ENCODE measurements at places on chromosomes 11 and 22.

DNA sequence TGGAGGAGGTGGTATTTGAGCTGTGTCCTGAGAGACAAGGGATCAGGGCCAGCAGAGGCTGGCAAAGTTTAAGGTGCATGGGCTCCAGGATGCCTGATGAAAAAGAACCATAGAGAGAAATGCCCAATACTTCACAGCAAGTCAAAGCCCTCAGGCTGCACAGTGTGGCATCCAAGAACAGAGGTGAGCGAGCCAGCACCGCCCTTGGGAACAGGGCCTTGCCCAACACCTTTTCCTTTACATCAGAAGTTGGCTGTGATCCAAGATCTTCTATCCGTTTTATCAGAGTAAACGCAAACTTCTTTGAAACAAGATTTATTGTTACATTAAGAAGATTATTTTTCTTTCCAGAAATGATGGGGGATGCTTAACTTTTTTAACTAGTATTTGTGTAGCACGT lies 1.4 kb downstream of the B3GNT6 start:
- DNase-seq = no peak

DNA sequence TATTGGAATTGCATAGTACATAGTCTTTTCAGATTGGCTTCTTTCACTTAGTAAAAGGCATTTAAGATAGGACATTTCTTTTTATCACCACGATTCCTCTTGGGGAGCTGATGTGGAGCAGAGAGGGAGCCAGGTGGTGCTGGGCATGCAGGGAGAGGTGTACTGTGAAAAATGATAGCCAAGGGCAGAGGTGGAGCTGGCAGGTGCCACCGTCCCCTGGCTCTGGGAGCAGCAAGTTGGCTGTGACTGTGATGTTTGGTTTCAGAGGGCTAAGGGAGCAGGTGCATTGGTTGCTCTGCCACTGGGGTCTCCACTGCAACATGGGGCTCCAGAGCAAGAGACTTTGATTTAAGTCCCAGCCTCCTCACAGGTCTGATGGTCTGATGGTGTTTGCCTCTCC lies 16.5 kb downstream of the SGSM1 start:
- no peak for DNase-seq

DNA sequence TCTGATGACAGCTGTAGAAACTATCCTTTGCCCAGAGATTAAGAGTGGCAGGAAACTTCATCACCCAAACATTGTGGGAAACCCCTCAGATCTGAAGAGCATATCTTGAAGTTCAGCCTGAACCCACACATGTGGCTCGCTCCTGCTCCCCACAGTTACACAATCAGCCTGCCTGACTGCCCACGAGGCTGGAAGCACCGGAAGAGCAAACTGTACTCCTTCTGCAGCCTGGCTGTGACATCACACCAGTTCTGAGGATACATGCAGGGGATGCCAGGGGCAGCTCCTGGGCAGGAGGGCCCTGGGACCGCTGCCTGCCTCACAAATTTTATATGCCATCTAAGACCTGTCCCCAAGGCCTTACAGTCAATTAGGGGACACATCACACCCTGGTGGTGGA lies 444.4 kb downstream of the BUD13 start:
- DNase-seq = no peak

DNA sequence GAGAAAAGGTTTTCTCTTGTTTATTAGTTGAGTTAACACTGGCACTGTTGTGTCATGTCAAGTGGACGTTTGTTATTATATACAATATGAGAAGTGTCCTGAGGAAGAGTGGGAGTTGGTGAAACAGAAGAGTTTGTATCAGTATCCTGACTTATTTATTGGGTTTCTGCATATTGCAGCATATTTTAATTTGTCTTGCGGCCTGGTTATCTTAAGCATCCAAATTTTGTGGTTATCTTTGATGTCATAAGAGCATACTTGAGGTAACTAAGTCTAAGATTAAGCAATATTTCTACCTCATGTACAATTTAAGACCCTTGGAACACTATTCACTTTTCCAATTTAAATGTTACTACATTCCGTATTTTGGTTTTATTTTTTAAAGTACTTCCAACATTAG lies 103.5 kb downstream of the DDX10 start:
- DNase-seq = no peak

DNA sequence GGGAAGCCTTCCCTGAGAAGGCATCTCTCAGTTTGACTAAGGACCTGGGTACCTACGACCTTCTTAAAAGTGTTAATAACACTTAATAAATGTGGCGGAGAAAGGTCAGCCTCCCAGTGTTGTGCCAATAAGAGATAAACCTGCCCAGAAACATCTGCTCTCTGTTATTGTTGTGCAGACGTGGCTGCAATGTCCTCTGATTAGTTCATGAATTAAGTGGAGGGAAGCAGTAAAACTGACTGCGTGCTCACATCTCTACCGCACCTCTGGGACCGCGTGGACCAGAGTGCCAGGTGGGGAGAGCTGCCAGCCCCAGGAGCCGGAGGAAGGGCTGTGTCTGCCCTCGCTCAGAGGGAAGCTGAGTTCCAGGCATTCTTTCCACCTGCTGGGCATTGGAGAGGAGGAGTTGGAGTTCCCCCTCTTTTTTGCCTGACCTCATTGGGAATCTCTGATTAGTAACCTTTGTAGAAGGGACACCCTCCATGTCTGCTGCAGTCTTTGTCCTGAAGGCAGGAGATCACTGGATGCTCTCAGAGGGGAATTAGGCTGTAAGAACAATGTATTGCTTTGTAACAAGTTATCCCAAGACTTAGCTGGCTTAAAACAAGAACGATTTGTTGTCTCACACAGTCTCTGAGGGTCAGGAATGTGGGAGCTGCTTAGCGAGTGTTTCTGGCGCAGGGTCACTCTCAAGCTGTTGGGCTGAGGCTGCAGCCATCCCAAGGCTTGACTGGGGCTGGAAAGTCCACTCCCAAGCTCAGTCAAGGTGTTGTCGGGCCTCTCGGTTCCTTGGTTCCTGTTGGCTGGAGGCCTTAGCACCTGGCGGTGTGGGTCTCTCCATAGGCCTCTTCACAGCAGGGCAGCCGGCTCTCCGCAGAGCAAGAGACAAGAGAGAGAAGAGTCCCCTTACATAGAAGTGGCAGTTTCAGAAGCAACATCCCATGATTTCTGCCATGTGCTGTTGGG lies 247.6 kb upstream of the TBCEL start:
- no peak for DNase-seq

DNA sequence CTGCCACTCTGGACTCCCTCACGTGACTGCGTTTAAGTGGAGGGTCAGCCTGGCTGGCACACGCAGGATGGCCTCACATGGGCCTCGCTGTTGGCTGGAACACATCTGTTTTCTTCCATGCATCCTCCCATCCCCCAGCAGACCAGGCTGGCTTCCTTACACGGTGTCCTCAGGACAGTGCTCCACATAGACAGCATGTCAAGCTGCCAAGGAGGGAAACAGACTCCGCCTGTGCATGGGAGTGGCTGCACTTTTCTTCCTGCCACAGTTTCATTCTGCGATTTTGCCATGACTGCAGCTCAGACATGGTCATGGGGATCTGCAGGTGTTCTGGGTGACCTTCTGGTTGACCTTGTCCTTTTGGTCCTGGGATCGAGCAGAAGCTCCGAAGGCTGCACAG lies 344.2 kb downstream of the SHANK2 start:
- DNase-seq = no peak

GRCh38 chr11:69870766-69871165 lies 51.5 kb upstream of the FGF3 start:
- no peak for DNase-seq

GRCh38 chr11:115920841-115921480 lies 416.7 kb upstream of the CADM1 start:
- DNase-seq = no peak

GRCh38 chr11:57217053-57217452 lies 20.0 kb downstream of the APLNR start:
- no peak for DNase-seq

GRCh38 chr22:27260087-27260698 lies 541.4 kb downstream of the MN1 start:
- DNase-seq = no peak

DNA sequence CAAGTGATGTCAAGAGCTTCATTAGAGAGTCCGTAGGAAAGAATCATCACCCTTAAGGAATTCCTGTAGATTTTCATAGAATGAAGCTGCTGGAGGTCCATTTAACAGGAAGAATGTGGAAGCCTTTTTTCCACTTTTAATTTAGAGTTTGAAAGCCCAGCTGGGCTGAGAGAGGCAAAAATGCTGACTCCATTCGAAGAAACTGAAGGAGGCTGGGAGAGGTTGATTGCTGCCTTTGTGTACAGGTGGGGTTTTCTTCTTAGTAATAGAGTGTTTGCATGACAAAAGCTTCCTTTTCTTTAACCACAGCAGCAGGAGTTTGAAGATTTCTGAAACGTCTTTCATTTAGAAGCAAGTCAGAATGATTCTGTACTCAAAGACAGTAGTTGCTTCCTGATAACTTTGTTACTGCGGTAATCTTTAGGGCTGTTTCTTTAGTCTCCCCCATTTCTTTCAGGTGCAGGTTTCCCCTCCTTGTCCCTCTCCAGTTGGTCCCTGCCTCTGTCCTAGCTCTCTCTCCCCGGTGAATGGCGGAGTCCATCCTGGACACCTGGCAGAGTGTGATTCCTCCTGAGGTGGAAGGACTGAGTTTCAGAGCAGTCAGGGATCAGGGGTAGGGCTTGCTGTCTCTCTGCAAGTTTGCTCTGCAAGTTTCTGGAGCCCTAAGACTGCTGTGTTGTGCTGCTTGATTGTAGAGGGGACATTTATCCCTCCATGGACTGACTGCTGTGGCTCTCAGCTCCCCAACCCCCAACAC lies 166.2 kb downstream of the LDLRAD3 start:
- DNase-seq = no peak

GRCh38 chr22:45422237-45422983 lies 8.9 kb downstream of the RIBC2 start:
- DNase-seq = no peak

DNA sequence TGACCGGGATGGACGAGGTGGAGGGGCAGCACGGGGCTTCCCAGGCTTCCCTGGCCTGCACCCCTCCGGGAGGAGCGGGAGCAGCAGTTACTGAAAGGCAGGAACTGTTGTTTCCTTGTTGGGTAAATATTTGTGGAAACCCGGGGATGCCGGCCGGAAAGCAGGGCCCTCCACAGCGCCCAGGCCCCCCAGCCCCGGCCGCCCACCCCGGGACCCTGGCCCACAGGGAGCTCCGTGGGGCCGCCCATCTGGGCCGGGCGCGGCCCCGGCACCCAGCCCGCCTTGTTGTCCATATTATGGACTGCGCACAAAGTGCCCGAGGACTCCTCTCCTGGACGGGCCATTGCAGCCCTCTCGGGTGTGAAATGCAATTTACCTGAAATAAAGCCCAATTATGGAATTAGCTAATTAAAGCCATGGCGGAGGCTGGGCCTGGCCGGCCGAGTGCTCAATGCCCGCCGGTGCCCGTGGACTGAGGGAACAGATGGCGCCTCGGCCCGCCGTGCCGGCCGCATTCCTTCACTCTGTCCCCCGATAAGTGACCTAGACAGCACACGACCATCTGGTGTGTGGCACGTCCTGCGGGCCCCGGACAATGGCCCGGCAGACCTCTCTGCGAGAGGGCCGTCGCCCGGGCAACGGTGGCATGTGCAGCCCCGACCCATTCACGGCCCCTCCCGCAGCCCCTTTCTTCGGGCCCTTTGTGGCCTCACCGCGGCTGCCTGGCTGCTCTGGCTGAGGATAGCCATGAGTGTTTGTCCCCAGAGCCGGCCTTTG lies 35.4 kb downstream of the CDKN1C start:
- no peak for DNase-seq

DNA sequence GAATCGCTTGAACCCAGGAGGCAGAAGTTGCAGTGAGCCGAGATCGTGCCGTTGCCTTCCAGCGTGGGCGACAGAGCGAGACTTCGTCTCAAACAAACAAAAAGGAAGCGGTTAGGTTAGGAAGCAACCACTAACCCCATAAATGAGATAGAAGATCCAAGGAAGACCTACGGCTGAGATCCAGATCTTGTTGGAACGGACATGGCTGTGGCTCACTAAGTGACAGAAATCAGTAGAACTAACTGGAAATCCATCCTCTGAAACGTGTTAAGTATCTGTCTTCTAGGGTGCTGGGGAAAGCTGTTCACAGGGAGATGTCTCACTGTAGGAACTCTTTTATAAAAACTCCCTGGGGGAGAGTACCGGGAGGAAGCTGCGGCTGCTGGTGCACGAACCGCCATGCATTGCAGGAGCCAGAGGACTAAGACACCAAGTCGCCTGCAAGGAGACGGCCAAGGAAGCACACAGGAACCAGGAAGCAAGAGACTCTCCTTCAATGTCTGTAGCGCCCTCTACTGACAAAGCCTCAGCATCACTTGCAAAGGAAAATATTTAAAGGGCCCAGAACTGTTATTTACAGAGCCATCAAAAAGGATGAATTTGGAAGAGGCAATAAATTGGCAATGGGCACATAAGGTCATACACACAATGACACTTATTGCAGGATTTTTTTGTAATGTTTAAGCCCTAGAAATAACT lies 16.9 kb upstream of the SPTY2D1 start:
- peak; percentile 80 for DNase-seq

GRCh38 chr22:35230839-35231584 lies 26.3 kb upstream of the HMGXB4 start:
- DNase-seq = peak; percentile 55

- no peak for DNase-seq
Observed at GRCh38 chr22:49585461-49586243, 242.0 kb downstream of the BRD1 start.

Measured in A673 (cell line).